Glutamatergic neuron (in vitro differentiated cells): ENCODE measurements at places on chromosomes 5 and 9. TPM values are rescaled to one million over a fixed set of nuclear protein-coding genes. Genes with fewer than 3 reads are reported as not detected.

GRCh38 chr9:83000765-83001164 is 62.2 kb downstream of the RASEF start:
- H3K27ac ChIP-seq = no peak overlapping the region
- no peaks in the 10 kb centered on the region for H3K36me3 ChIP-seq
- DNase-seq = no peak

PCDHA13 gene
- total RNA-seq = 10.2 TPM

PCDHGA2 gene
- total RNA-seq = 3.0 TPM

DNA sequence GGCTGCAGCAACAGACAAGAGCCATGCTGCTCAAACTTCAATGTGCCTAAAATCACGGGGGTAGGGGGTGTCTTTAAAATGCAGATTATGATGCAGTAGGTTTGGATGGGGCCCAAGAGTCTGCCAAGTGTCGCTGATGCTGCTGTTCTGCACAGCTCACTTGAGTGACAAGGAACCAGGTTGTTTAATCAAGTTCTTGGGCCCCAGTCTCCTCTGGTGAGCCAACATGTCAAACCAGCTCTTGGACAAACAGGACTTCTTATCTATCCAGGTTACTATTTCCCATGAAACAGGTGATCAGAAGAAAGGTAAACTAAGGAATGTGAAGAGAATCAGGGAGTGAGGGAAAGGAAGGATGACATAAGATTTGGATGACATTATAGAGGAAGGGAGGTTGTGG is 78.0 kb downstream of the APBA1 start:
- peaks cover 15% of the 10 kb centered on the region for H3K4me1 ChIP-seq
- H3K27me3 ChIP-seq = peaks cover 2% of the 10 kb centered on the region
- no peak for DNase-seq
- no peaks in the 10 kb centered on the region for H3K36me3 ChIP-seq
- H3K4me3 ChIP-seq = no peak overlapping the region
- no peak overlapping the region for H3K27ac ChIP-seq

DNA sequence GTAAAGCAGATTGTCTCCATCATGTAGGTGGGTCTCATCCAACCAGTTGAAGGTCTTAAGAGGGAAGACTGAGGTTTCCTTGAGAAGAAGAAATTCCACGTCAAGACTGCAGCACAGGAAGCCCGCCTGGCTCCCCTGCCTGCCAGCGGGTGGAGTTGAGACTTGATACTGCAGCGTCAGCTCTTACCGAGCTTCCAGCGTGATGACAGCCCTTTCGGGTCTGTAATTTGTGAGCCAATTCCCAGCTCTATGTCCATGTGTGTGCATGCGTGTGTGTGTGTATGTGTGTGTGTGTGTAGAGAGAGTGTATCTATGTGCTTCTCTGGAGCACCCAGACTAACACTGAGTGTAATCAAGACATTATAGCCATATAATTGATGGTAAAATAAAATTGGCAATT is 379.7 kb upstream of the IRX2 start:
- H3K27me3 ChIP-seq = no peaks in the 10 kb centered on the region
- H3K36me3 ChIP-seq = no peaks in the 10 kb centered on the region
- DNase-seq = no peak
- H3K4me3 ChIP-seq = no peak overlapping the region

DNA sequence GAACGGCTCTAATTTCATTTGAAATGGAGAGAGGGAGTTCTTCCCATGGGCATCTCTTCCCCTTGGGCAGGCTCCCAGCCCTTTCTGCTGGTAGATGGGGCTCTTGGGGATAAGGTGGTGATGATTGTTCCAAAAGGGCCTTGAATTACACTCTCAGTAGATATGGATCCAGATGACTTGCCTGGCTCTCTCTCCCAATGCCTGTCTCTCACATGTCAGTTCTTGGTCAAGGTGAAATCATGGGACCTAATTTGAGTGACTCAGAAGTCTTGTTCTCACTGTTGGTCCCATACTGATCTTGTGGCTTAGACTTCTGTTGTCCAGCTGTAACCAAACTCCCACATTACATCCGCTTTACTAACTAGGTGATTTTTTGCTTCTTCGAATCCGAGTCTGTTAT is 317.0 kb upstream of the RFX3 start:
- no peaks in the 10 kb centered on the region for H3K4me1 ChIP-seq
- DNase-seq = no peak
- H3K4me3 ChIP-seq = no peak overlapping the region

DNA sequence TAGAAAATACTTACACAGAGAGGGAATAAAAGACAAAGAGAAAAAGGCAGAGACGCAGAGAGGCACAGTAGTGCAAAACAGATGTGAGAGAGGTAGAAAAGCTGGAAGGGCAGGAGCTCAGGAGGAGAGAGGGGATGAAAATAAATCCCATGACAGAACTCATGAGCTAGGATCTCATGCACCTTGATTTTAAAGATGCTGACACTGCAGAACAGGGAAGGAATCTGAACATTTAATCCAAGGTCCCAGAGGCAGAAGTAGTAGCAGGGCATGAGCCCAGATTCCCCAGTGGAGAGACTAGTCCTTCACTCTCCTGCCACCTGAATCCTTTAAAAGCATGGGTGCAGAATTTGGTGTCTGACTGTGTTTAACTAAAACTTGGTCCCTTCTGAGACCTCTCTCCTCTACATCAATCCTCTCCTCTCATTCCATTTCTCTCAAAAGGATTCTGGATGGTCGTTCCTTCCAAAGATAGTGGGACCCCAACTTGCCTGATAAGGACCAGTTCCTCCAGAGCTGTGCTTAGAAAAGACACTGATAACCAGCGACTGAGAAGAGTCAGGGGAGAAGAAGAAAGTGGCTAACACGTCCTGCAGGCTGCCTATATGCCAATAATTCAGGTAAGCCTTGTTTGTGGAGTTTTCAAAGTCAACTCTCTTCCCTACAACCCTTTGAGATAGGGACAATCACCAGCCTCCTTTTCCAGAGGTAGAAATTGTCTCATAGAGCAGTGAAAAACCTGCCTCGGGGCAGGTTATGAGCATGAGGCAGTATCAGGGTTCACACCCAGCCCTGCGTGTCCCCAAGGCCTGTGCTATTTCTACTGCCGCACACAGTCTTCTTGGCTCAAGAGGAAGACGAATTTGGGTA is 203.2 kb upstream of the TRIM32 start:
- no peaks in the 10 kb centered on the region for H3K36me3 ChIP-seq
- H3K27me3 ChIP-seq = no peaks in the 10 kb centered on the region
- no peak for DNase-seq

DNA sequence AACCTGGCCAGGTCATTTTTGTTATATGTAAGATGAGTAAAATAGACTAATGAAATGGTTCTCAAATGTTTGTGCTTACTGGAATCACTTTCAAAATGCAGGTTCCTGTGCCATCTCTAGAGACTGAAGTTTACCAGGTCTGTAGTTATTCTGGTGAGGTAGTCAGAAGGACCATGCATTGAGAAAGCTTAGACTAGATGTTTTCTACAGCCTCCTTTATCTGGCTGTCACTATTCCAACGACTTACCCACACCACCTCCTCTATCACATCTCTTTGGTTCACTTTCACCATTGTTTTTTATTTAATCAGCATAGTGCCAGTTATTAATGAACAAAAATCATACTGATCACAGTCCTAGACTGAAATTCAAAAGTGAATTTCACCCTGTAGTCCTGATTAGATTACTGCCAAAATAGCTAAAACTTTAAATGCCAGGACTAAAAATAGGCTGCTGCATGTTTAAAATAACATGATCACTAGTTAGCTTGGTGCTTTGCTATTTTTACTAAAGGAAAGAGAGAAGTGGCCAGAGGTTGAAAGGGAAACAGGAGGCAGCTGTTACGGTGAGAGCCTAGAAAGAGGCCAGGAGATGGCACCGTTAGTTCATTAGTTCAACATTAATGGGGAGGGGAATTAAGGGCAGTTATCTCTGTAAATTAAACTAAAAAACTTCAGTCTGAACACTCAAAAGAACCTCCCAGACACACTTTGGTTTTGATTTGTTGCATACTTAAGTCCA is 13.9 kb upstream of the FNIP1 start:
- no peaks in the 10 kb centered on the region for H3K36me3 ChIP-seq
- H3K27me3 ChIP-seq = peaks cover 3% of the 10 kb centered on the region
- no peak for DNase-seq
- no peak overlapping the region for H3K4me3 ChIP-seq
- H3K27ac ChIP-seq = no peak overlapping the region

SNX30 gene
- total RNA-seq = 41.7 TPM

APC gene
- total RNA-seq = 136 TPM

FGF1 gene
- total RNA-seq = not detected

GRCh38 chr5:18745988-18746615 is 1111.8 kb downstream of the TAF11L14 start:
- peaks cover 10% of the 10 kb centered on the region for H3K36me3 ChIP-seq
- no peaks in the 10 kb centered on the region for H3K27me3 ChIP-seq
- DNase-seq = no peak
- H3K4me1 ChIP-seq = no peaks in the 10 kb centered on the region
- no peak overlapping the region for H3K4me3 ChIP-seq

- no peaks in the 10 kb centered on the region for H3K27me3 ChIP-seq
- H3K4me1 ChIP-seq = peaks cover 7% of the 10 kb centered on the region
- no peak overlapping the region for H3K27ac ChIP-seq
- DNase-seq = no peak
- H3K4me3 ChIP-seq = no peak overlapping the region
These were observed 20.6 kb downstream of the SPTLC1 start for GRCh38 chr9:92094655-92095054.

DNA sequence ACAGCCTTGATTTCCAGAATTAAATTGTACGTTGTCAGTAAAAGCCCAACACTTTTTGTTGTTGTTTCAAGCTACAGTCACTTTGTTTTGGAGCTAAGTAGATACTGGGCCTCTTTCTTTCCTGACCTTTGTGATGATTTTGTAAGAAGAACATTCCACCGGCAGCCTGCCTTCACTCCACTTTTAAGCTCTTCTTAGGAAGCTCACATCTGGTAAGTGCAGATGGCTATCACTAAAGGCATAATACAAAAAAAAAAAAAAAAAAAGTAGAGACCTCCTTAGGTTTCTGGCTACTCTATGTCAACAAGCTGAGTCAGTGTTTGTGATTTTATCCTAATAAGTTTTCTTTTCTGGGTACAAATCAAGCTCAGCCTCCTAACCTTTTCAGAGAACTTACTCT is 1922.1 kb upstream of the WWC1 start:
- H3K4me3 ChIP-seq = no peak overlapping the region
- H3K27ac ChIP-seq = peak overlapping the region; percentile 2
- DNase-seq = no peak

AJM1 gene
- total RNA-seq = 15.3 TPM

ZFP2 gene
- total RNA-seq = 2.2 TPM

- H3K27ac ChIP-seq = no peak overlapping the region
- DNase-seq = no peak
- H3K4me1 ChIP-seq = peaks cover 13% of the 10 kb centered on the region
These were observed 67.2 kb downstream of the MRPS30 start for GRCh38 chr5:44875661-44876605.

- peaks cover 1% of the 10 kb centered on the region for H3K27me3 ChIP-seq
- no peaks in the 10 kb centered on the region for H3K4me1 ChIP-seq
- no peak overlapping the region for H3K27ac ChIP-seq
These were observed 20.8 kb downstream of the DCANP1 start for GRCh38 chr5:135426102-135427082.

GRXCR2 gene
- total RNA-seq = not detected

GRCh38 chr5:36323926-36324781 is 22.5 kb upstream of the RANBP3L start:
- DNase-seq = no peak
- H3K27ac ChIP-seq = no peak overlapping the region
- no peak overlapping the region for H3K4me3 ChIP-seq
- no peaks in the 10 kb centered on the region for H3K27me3 ChIP-seq
- H3K36me3 ChIP-seq = no peaks in the 10 kb centered on the region

DNA sequence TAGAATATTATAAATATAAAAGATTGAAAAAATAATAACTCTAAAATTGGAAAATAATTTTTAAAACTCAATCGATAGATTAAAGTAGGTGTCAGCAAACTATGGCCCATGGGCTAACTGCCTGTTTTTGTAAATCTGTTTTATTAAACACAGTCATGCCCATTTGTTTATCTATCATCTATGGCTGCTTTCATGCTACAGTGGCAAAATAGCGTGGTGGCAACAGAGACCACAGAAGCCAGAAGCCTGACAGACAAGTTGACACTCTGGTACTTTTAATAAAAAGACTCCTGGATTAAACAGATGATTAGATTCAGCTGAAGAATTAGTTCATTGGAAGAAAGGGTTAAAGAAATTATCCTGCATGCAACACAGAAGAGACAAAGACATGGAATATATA is 400.7 kb upstream of the RORB start:
- no peak overlapping the region for H3K27ac ChIP-seq
- no peak for DNase-seq
- no peaks in the 10 kb centered on the region for H3K4me1 ChIP-seq
- no peaks in the 10 kb centered on the region for H3K36me3 ChIP-seq
- no peak overlapping the region for H3K4me3 ChIP-seq

GRCh38 chr5:68378204-68378820 is 162.8 kb downstream of the PIK3R1 start:
- no peak overlapping the region for H3K27ac ChIP-seq
- H3K4me3 ChIP-seq = no peak overlapping the region

GRCh38 chr5:60010328-60010727 is 116.8 kb upstream of the PDE4D start:
- H3K36me3 ChIP-seq = no peaks in the 10 kb centered on the region
- no peaks in the 10 kb centered on the region for H3K4me1 ChIP-seq
- no peak overlapping the region for H3K27ac ChIP-seq
- no peak for DNase-seq
- H3K4me3 ChIP-seq = no peak overlapping the region

OR1L6 gene
- total RNA-seq = not detected

- peaks cover 18% of the 10 kb centered on the region for H3K4me1 ChIP-seq
- DNase-seq = no peak
- no peak overlapping the region for H3K4me3 ChIP-seq
- no peak overlapping the region for H3K27ac ChIP-seq
- H3K27me3 ChIP-seq = peaks cover 6% of the 10 kb centered on the region
These were observed 141.2 kb downstream of the ACER2 start for GRCh38 chr9:19550009-19550408.

SPATA31E1 gene
- 0.71 TPM for total RNA-seq

DNA sequence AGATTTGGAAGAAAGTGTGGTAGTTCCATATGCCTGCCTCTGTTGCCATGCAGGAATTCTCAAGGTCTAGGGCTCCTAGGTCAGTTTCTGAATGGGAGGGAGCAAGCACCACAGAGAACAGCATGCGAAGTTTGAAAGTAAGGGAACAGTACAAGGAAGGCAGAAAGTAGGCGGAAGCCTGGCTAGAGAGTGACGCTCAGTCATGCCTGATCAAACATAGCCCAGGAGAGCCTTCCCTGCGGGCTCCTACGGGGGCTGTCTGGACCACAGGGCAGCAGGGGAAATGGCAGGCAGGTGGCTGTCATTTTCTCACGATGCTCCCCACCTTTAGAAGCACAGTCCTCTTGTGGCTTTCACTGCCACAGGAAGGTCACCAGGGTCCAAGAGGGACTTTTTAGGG is 12.8 kb upstream of the STC2 start:
- no peaks in the 10 kb centered on the region for H3K27me3 ChIP-seq
- no peak for DNase-seq
- H3K4me1 ChIP-seq = peaks cover 6% of the 10 kb centered on the region
- no peak overlapping the region for H3K4me3 ChIP-seq
- no peak overlapping the region for H3K27ac ChIP-seq
